Activated CD4-positive, alpha-beta T cell treated with anti-CD3 and anti-CD28 coated beads, Interleukin-10, Interleukin-2, amounts not matched to agents 100 ng/mL and 50 ng/mL, durations not matched to agents 16 hours and 8 hours (primary cell): ENCODE measurements at places on chromosomes 7 and 10.
A peak's percentile ranks its signal among the peaks of the same experiment; 100 is the strongest.

GRCh38 chr10:22324893-22325271 lies 4.0 kb downstream of the BMI1 start:
- no peak for DNase-seq

- no peak for DNase-seq
These were observed 16.1 kb upstream of the TMEM178B start for GRCh38 chr7:141057788-141058187.

GRCh38 chr7:94190599-94191061 lies 186.5 kb upstream of the BET1 start:
- DNase-seq = no peak

DNA sequence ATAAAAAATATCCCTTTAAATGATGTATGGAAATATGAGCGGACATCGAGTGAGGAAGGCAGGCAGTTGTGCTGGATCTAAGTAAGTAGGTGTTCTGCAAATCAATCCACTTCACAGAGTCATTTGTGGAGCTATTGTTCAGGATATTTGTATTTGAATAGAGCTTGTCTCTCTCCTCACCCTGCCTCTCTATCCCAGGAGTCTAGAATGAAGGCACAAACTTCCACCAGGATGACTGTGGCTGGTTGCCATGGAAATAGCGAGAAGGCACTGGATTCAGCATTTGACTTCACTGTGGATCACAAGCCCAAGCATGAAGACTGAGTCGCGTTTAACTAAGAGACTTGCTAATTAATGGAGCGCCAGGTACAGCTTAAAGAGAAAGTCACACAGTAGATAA lies 53.2 kb downstream of the NPY start:
- DNase-seq = no peak

- DNase-seq = no peak
These were observed 51.1 kb downstream of the SVIL start for GRCh38 chr10:29583674-29584073.

DNA sequence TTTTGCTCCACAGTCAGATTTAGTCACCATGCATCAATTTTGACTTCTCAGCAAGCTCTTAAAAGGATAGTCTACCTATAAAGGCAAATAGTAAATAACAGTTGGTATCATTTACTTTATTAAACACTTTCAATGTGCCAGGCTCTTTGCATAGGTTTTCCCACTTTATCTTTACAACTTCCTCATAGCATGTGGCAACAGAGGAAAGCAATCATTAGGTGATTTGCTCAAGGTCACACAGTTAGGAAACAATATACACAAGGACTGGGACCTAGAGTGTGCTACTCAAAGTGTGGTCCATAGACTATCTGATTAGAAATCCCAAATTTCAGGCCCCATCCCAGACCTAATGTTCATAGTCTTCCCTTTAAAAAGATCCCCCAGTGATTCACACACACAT lies 212.3 kb downstream of the MTERF1 start:
- DNase-seq = no peak

GRCh38 chr10:60114765-60115586 lies 208.6 kb upstream of the CCDC6 start:
- DNase-seq = peak; percentile 64

- no peak for DNase-seq
These were observed 148.0 kb downstream of the MAPK8 start for GRCh38 chr10:48454302-48455054.

DNA sequence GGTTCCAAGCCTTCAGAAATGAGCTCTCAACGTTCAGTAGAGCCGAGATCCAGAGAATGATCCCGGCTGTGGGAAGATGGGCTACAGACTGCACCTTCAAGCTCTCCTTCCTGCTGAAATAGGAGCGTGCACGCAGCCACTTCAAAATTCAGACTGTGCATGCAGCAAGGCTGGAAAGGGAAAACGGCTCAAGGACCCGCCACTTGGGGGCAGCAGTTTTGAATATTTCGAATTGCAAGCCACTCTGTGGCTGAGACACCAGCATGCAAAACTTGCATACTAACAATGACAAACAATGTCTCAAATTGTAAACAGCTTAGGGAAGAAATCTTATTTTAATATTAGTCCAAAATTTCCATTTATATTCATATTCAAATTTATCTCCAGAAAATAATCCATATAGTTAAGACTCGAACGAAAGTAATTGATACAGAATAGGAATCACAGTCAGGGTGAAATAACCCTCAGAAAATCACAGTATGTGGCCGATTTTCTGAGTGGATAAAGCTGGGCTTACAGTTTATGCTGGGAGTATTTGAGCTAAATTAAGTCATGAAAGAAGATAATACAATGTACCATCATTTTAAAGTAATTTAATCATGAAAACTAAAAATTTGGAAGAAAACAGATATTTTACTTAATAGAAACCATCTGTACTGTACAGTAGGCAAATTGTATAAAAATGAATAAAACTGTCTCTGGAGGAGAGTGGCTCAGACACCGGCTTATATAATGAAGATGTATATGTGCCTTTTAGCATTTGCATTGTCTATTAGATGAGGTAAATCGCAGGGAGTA lies 137.9 kb upstream of the MKI67 start:
- DNase-seq = peak; percentile 59

DNA sequence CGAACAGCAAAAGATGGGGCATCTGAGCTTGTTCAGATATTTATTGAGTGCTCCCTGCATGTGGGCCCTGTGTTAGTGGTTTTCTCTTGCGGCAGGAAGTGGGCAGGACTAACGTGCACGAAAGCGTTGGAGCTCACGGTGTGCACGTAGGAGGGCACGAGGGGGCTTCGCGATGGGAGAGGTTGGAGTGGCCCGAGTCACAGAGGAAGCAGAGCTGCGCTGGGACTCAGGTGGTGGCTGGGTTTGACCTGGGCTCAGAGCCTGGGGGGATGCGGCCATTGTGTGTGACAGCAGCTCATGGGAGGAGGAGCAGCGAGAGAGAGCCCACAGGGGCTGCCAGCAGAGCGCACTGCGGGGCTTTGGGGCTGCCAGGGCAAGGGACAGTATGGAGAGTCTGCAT lies 7.7 kb downstream of the ZSCAN25 start:
- peak; percentile 81 for DNase-seq

GRCh38 chr7:125654076-125654475 lies 724.5 kb upstream of the POT1 start:
- no peak for DNase-seq

GRCh38 chr10:11610826-11611247 lies 613 bp downstream of the USP6NL start:
- no peak for DNase-seq

DNA sequence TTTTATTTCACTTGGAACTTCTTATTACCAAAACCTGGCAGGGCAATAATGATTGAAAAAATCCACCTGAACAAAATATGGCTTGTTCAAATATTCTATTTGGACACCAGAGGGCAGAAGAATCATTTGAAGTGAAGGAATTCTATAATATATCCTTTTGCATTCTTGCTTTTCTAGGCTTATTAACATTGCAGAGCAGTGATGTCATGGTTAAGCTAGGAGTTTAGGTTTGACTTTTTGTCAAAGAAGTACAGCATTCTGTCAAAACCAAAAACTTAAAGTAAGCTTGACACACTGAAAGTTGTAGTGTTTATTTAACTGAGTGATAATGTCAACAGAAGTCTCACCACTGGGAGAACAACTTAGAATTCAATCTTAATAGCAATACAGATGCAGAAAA lies 156.0 kb downstream of the SEMA3D start:
- no peak for DNase-seq
